Astrocyte of the spinal cord (primary cell): ENCODE measurements at places on chromosomes 13 and 19.

- peak; percentile 83 for DNase-seq
Observed at GRCh38 chr13:98508280-98508679, 68.6 kb downstream of the STK24 start.

DNA sequence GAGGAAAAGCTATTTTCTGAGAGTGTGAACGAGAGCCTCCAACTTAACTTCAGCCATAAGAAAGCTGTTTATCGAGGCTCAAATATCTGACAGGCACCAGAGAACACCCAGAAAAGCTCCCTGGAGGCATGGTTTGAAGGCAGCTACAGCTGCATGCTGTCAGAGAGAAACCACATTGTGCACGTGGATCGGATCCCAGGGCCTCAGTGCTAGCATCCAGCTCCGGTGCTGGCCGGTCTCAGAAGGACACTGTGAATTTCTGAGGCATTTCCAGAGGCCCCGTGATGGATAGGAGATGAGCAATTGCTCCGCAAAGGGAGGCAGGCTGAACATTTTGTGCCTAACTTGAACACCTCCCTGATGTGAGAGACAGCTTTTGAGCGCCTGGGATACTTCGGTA is 315.7 kb downstream of the FGF9 start:
- DNase-seq, result no peak

- peak; percentile 97 for DNase-seq
Observed at GRCh38 chr19:37251308-37252229, 33.6 kb downstream of the ZNF383 start.

DNA sequence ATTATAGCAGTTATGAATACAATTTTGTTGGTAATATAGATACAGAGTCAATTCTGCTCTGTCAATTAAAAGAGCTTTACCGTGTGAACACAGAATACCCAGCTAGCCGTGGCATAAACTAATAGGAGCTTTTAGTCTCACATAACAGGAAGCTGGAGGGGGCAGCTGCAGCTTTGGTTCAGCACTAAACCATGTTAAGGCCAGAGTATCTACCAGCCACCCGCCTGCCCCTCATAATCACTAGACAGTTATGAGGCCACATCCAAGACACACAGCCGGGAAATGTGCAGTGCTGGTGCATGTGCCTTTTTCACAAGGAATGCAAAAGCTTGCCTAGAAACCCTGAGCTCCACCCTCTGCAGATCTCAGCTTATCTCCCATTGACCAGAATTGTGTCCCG is 62.3 kb downstream of the SGCG start:
- DNase-seq, result no peak

- peak; percentile 11 for DNase-seq
Observed at GRCh38 chr19:41993612-41994483, at the start of gene ATP1A3. Gene ATP1A3 (minus strand): TSS chr19:41994230. CDS start chr19:41994076, 154 bp downstream.

GRCh38 chr13:54317722-54318121 is 1289.1 kb downstream of the OLFM4 start:
- no peak for DNase-seq

DNA sequence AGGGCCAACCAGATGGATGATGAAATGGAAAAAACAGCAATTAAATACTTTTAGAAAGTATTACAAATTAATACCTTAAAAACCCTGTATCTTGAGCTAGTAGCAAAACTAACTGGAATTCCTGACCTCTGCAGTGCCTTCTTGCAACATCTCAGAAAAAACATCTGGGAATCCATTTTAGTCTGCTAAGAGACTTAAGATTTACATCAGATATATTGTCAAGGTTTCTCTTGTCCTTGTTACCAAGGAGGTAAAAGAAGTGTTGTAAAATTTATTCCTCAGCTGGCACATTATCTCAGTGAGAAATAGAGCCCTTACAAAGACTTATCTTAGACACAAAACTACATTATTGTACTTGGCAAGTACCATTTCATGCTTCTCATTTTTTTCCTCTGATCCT is 18.5 kb downstream of the KCNRG start:
- DNase-seq, result peak; percentile 35

GRCh38 chr13:112605531-112605990 is 17.6 kb upstream of the TUBGCP3 start:
- DNase-seq, result no peak

- DNase-seq, result no peak
Observed at GRCh38 chr13:109880371-109881346, 94.3 kb upstream of the IRS2 start.

- no peak for DNase-seq
Observed at GRCh38 chr13:110565296-110565695, 3.8 kb upstream of the RAB20 start.

GRCh38 chr13:43730642-43731041 is 56.1 kb downstream of the ENOX1 start:
- DNase-seq, result peak; percentile 62

GRCh38 chr19:16626796-16627192 is 1.2 kb downstream of the MED26 start:
- DNase-seq, result no peak

DNA sequence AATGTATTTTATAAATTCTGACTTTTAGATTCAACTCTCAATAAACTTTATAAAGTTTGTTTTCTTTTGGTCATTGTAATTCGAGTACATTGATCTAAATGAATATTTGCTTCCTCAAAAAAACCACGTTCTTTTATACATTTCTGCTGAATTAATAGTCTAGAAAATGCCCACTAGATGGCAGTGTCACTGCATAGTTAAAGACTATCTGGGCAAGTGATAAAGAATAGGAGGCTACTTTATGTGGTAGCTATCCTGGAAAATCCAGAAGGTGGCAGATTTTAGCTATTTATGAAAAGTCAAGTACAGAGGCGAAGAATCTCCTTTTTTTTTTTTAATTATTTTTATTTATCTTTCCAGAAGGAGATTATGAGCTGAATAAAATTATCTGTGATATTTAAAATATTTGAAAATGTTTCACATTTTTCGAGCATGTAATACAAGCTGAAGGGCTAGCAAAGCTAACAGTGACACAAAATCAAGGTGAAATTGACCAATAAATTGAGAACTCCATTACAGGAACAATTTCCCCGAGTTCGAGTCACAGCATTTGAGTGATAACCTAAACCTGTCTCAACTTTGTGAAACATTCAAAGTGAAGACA is 221.8 kb downstream of the OLFM4 start:
- peak; percentile 72 for DNase-seq

DNA sequence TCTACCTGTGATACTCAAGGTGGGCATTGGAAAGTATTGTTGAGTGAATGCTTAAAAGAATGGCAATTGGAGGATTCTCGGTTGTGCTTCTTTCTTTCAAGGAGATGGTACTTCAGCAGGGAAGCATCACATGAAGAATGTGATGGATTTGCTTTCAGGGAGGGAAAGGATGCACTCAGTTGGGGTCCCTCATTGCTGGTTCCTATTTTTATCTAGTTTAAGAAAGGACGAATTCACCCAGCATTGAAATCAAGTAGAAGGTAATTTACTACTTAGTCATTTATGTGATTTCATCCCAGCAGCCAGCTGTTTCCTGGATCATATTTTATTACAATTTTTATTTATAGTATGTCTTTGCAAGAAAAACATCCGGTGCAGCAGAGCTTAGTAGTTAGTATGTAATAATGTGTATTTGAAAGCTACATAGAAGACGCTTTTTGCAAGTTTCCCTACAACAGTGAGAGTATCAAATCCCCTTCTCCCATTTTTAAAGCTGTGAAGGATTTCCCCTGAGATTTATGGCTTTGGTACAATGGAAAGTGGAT is 417.9 kb downstream of the GPC5 start:
- no peak for DNase-seq

DNA sequence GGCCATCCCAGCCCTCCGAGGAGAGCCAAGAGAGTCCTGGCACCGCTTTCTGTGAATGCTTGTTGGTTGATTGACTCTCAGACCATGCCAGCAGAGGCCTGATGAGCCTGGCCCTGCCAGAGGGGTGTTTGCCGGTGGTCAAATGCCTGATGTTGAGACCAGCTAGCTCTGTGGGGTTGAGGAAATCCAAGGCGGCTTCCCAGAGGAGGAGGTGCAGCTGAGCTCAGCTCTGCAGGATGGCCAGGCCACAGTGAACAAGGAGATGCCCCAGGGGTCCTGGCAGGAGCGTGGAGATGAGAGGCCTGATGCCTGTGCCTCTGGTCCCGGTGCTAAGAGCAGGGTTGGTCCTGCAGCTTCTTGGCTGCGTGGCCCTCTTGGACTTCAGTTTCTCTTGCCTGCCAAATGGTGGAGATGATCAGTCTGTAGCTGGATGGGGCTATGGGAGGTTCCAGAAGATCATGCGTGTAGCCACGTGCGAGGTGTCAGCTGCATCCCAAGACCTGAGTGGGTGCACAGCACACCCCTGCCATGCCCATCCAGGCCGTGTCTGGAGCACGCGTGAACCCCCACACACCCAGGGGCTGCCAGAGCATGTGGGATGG is 16.8 kb downstream of the NFIC start:
- no peak for DNase-seq

GRCh38 chr19:13722146-13722545 is 42.2 kb upstream of the MRI1 start:
- DNase-seq, result no peak

- no peak for DNase-seq
Observed at GRCh38 chr19:10518444-10519361, 1.5 kb upstream of the S1PR5 start.

DNA sequence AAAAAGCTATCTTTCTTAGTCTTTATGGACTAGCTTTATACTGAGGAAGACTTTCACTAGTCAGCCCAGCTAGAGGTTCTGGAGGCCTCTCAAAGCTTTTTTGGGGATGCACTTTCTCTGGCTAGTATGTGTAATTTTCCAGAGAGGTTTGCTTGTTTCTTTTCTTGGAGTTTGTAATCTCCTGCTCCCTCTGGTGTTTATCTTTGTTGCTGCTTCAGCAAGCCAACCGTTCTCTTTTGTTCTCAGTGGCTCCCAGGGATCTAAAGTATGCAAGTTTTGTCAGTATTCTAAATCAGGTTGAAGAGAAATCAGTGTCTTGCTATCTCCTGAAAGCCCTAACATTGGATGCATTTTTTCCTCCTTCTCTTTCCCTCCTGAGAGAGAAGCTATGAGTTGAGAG is 121.1 kb upstream of the MYO16 start:
- peak; percentile 52 for DNase-seq

GRCh38 chr19:48511800-48512503 is at the start of gene LMTK3:
Gene LMTK3 (minus strand): TSS chr19:48511835. CDS start chr19:48511576, 259 bp downstream.
- DNase-seq, result no peak

DNA sequence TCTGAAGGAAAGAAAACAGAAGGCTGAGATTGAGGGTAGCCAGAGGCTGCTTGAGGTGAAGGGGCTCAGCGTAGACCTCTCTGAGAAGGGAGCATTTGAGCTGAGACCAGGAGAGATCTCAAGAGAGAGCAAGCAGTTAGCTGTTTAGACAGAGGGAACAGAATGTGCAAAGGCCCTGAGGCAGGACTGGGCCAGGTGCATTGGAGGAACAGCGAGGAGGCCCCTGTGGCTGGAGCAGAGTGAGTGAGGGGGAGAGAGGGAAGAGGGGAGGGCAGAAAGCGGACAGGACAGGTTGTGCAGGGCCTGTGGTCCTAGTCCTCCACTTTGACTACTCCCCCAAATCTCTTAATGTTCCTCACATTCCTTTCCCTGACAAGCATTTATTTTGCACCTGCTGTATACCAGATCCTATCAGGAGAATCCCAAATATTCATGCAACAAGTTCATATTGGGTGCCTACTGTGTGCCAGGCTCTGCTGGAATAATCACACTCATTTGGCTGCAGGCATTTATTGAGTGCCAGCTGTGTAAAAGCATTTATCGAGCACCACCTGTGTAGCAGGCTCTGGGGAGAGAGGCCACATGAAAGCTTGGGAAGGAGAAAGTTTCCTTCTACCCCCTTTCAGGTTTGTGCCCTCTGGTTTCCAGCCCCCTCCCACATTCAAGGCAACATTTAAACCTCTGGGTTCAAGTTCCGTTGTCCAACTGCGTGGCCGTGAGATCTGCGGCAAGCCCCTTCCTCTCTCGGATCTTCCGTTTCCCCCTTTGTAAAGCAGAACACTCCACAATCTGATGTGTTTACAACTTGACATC is 36.5 kb downstream of the NFIC start:
- DNase-seq, result no peak

- no peak for DNase-seq
Observed at GRCh38 chr13:100608906-100609305, 20.3 kb upstream of the GGACT start.

DNA sequence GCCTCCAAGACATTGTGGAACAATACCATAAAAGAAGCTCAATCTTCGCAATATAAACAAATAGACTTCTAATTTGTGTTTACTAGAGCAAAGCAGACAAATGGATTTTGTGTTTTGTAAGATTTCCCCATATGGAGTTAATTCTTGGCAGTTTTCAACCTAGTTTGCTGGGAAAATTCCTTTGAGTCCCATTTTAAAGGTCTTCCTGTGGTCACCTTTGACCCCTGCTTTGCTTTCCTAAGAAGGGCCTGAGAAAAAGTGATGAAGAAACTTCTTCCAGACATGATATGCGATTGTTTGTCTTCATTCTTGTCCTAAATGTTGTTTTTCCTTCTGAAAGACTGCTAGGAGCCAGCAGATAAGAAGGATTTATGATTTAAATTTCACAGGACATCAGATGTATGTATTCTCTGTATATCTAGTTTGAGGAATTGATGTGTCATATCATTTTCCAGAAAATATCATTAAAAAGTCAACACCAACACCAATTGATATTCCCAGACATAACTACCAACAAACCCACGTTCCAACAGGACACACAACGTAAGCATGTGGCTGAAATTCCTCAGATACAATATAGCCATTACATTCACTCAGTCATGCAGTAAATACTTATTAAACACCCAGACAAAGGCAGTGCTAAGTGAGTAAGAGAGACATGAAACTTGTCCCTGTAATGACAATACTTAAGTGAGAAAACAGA is 276.4 kb downstream of the LHFPL6 start:
- DNase-seq, result no peak

DNA sequence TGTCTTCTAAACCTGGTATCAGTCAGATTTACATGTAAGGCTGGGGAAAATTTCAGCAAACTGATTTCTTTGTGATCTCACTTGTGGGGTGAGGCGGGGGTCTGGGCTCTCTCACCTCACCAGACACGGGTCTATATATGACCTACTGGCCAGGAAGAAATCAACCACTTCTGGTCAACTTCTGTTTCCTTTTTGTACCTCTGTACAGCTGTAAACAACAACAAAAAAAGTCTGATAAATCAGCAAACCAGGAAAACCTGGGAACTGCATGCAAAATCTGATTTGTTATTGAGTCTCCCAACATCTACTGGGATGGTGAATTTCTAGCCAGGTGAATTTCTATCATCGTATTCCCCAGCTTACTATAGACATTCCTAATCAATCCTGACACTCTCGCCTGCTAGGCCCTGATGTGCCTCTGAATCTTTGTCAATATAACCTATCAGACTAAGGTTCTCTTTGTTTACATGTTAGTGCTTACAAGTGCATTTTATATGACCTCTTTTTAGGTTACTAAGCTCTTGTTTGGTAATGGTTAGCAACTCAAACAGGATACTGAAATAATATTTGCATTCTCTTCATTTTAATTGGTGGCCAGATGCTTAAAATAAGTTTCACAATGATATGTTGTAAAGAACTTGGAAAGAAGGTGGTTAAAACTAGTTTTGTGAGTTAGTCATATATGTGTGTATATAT is 77.7 kb downstream of the LRRC63 start:
- DNase-seq, result no peak

DNA sequence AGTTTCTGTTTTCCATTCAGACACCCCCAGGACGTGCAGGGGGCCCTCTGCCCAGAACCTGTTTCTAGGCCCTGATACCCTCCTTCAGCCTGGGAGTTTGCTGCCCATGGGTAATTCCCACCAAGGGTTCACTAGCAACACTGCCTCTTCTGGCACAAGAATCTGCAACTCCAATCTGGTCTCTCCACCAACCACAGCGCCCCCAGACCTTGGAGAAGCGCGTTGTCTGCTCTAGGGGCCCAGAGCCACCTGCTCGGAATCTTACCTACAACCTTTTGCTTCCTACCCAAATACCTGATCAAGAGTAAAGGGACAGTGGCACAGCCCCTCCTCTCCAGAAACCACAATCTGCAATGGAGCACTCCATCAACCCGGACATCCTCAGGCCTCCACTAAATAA is 763 bp downstream of the ZNF180 start:
- DNase-seq, result no peak
